ENCODE measurements at places on chromosomes 11 and 22. TPM values are rescaled to one million over a fixed set of nuclear protein-coding genes. Genes with fewer than 3 reads are reported as not detected.

DNA sequence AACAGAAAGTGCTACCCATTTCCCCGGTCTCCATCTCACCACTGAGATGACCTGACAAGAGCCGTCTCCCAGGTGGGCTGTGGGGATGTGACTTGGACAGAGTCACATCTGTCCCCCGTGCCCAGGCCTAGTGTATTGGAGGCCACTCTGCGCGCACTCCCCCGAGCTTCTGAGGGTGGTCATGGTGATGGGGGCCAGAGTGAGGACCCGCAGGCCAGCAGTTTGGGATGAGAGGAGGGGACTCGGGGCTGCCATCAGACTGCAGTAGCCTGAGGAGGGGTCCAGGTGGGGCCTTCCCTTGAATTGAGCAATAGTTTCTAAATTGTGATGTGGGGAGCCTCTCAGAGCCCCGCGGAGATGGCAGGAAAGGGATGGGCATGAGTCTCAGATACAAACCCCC lies 852.6 kb downstream of the TBC1D22A start:
- no peak for DNase-seq

DNA sequence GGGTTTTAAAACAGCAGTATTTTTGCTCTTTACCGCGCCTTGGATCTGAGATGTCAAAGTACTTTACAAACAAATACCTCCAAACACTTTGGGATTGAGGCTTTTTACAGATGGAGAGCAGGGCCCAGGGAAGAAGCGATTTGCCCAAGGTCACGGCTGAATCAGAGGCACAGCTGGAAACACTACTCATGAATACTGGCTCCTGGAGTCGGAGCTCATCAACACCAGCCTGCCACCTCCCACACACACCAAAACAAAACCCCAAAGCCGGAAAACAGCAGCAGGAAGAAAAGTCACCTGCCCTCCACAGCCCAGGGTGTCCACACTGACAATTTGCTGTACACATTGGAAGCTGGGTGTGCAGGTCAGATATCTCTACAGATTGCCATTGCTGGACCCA lies 339.4 kb downstream of the CADM1 start:
- DNase-seq: no peak

GRCh38 chr11:12182676-12183541 lies 72.5 kb downstream of the MICAL2 start:
- DNase-seq: no peak

PCNX3 gene
- total RNA-seq: 37.5 TPM

ASPHD2 gene
- 1.6 TPM for total RNA-seq

C11orf91 gene
- not detected for total RNA-seq

DNA sequence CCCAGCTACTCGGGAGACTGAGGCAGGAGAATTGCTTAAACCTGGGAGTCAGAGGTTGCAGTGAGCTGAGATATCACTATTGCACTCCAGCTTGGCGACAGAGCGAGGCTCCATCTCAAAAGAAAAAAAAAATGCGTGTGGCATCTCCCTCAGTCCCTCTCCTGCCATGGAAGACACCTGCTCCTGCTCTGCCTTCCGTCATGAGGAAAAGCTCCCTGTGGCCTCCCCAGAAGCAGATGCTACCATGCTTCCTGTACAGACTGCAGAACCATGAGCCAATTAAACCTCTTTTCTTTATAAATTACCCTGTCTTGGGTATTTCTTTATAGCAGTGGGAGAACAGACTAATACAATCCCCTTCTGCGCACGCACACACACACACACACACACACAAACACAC lies 249.4 kb downstream of the MN1 start:
- DNase-seq: no peak

CFAP300 gene
- 4.5 TPM for total RNA-seq

OR52E8 gene
- not detected for total RNA-seq

DNA sequence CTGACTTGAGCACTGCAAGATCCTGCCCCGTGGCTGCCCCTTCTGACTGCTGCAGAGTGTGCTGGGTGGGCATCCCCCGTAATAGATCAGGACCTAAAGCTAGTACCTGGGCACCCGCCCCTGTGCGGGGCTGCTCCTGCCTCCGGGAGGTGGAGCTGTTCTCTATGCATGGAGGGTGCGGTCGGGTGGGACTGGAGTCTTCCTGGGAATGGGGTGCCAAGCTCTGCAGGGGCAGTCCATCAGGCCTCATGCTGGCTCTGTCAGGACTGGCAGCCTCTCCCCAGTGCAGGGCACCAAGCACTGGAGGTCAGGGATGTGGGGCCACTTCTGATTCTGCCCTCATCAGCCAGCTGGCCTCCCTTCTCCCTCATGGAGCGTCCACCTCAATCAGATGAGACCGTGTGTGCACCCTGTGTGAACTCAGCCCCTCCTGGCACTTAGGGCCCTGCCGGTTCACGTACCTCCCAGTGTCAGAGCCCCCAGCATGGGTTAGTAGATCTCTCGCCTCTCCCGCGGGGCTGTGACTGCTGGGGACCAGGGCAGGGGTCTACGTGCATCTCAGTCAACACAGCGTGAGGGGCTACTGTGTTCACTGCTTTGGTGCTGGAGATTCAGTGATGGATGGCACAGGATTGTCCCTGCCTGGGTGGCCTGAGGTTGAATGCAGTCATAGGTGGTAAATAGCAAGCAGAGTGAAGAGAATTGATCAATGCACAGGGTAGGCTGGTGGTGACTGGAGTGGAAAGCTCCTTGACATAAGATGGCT lies 30.8 kb downstream of the MPPED1 start:
- DNase-seq: no peak

- DNase-seq: no peak
These were observed 87.7 kb upstream of the RTL6 start for GRCh38 chr22:44585559-44586350.

AQP11 gene
- total RNA-seq: not detected

CARD18 gene
- not detected for total RNA-seq

DNA sequence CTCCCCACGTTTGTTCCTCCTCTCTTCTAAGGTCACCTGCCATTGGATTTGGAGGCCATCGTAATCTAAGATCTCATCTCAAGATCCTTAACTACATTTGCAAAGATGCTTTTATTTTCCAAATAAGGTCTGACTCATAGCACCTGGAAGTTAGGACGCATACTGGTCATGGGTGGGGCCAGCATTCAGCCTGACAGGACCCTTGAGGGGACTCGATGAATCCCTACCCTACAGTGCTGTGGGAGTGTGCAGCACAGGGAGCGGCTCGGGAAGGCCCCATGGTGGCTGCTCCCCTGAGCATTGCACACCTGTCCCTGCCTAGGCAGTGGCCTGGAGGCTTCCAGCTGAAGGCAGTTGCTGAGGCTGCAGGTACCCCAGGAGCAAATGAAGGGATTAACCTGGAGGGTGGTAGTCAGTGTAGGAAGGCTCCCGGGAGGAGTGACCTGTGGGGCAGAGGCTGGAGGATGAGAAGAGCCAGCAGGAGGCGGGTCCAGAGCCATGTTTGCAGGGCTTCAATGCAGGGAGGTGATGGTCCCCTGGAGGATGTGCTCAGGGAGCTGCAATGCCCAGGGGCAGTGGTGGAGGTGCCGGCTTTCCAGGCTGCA lies 362.2 kb downstream of the CTTN start:
- no peak for DNase-seq

DNA sequence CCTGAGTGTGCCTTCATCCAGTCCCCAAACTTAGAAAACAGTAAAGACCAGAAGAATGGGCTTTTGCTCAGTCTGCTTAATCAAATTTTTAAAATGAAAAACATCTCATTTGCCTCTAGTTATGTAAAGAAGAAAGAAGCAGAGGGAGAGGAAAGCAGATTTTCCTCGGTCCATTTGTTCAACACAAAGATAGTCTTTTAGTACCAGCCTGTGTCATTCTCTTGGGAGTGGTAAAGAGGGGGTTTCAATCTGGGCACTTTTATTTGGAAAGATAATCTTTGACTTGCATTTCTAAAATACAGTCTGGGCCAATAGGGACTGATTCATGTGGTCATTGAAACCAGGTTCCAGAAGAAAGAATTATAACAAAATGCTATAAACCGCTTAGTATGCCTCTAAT lies 29.5 kb downstream of the KREMEN1 start:
- no peak for DNase-seq

- no peak for DNase-seq
These were observed 898.5 kb downstream of the METTL15 start for GRCh38 chr11:29006668-29007067.

- DNase-seq: no peak
These were observed 2.4 kb downstream of the DDTL start for GRCh38 chr22:23969071-23969470.

Data from thoracic aorta (tissue), 2 donors.